ENCODE measurements at places on chromosomes 11 and 22. TPM values are rescaled to one million over a fixed set of nuclear protein-coding genes. Genes with fewer than 3 reads are reported as not detected.

DNA sequence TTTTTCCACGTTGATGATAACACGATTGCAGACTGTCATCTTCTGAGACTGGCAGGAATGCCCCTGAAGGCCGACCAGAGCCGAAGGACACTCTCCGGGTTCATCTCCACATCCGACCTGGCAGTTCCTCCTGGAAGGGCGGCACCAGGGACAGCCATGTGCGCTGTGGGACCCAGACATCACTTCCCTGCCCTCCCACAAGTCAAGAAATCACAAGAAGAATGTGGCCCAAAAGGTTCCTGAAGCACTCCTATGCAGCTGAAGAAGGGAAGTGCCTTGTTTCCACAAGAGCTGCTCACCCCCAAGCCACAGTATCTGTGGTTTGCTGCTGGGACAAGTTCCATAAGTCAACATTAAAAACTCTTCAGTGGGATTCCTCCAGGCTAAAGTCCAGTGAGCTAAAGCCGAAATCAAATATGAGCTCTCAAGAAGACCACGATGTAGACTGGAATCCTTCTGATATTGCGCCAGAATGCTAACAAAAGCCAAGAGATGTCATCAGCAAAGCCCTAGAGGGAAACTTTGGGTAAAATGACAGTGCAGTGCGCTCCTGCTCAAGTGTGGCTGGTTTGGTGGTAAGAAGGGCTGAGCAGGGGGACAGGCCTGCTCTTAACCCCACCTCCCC is 21.2 kb downstream of the PACSIN2 start:
- no peak overlapping the region for H3K27ac ChIP-seq
- no peak for DNase-seq
- H3K4me3 ChIP-seq, result no peak overlapping the region
- H3K4me1 ChIP-seq, result peaks cover 27% of the 10 kb centered on the region
- peaks cover 11% of the 10 kb centered on the region for H3K36me3 ChIP-seq

GRCh38 chr11:112156956-112157766 is 6.7 kb downstream of the IL18 start:
- peaks cover 4% of the 10 kb centered on the region for H3K27me3 ChIP-seq
- H3K27ac ChIP-seq, result no peak overlapping the region
- no peaks in the 10 kb centered on the region for H3K36me3 ChIP-seq
- peaks cover 2% of the 10 kb centered on the region for H3K4me1 ChIP-seq

- DNase-seq, result no peak
- H3K4me1 ChIP-seq, result no peaks in the 10 kb centered on the region
- H3K36me3 ChIP-seq, result no peaks in the 10 kb centered on the region
- no peak overlapping the region for H3K27ac ChIP-seq
Measured at GRCh38 chr22:46445771-46446420, 91.5 kb downstream of the CELSR1 start.

The TSPAN4 gene
- total RNA-seq, result 16.0 TPM

The GRAP2 gene
- 83.2 TPM for total RNA-seq

The TRPT1 gene
- total RNA-seq, result 41.5 TPM

The MTA2 gene
- total RNA-seq, result 164 TPM

The OR51E2 gene
- not detected for total RNA-seq

All from activated CD8-positive, alpha-beta T cell treated with anti-CD3 and anti-CD28 coated beads for 36 hours (primary cell).